ENCODE measurements at places on chromosomes 6 and 20.
A peak's percentile ranks its signal among the peaks of the same experiment; 100 is the strongest.

GRCh38 chr6:37357288-37357687 lies 3.5 kb downstream of the RNF8 start:
- DNase-seq: no peak

DNA sequence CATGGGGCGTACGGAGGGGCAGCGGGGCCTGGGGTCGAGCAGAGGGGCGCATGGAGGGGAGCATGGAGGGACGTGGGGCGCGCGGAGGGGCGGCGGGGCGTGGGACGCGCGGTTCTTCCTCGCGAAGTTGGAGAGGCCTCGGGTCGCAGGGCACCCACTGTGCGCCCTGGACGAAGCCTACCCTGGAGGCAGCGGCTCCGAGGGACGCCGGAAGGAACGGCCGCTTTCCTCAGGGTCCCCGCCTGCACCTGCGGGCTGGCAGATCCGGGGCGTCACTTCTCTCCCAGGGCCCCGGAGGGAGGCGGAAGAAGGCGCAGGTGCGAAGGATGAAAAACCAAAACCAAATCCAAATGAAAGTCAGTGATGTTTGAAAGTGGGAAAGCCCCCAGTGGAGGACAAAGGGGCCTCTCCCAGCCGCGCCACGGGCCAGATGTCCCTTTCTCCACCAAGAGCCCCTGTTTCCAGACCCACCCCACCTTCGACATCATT lies 142.1 kb upstream of the PDE10A start:
- no peak for DNase-seq

DNA sequence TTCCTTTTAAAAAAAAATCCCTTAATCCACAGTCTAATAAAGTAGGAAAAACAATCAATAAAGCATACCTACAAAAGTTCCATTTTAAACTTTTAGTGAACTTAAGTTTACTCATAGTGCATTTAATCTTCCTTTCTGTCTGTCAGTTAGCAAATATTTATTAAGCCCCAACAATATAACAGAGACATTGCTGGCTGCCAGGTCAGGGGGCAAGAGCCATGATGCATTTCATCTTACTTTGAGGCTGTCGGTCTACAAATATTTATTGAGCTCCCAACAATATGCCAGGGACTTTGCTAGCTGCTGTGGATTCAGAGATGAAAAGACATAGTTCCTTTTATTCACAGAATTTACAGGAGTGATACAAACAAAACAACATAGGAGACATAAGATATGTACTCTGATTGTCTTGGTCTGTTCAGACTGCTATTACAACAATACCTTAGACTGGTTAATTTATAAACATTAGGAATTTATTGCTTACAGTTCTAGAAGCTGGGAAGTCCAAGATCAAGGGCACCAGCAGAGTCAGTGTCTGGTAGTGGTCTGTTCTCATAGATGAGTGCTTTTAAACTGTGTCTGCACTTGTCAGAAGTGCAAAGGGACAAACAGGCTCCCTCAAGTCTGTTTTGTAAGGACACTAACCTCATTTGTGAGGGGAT lies 118.6 kb downstream of the PLCB1 start:
- no peak for DNase-seq

DNA sequence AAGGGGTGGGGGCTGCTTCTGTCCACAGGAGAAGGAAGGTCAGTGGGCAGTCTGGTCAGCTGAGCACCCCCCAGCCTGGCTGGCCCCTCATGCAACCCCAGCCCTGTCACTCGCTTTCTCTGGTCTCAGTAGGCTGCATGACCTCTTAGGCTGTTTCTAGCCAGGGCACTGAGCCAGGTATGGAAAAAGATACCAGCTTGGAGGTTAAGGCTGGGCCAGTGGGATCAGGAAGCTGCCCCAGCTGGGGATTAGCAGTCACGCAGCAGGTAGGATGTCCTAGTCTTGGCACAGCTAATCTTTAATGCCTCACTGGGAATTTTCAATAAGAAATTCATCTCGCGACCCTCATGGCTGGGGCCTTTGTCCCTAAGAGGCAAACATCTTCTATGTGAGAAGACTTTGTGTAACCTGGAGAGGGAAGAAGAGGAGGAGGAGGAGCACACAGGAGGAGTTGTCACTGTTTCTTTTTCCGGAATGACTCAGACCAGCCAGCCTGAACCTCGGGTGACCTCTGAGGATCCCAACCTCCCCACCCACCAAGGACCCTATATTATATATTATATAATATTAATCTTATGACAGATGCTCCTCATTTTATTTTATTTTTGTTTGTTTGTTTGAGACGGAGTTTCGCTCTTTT lies 2.4 kb upstream of the BPIFA2 start:
- no peak for DNase-seq

GRCh38 chr6:24183584-24183983 lies 57.6 kb downstream of the NRSN1 start:
- DNase-seq: no peak

DNA sequence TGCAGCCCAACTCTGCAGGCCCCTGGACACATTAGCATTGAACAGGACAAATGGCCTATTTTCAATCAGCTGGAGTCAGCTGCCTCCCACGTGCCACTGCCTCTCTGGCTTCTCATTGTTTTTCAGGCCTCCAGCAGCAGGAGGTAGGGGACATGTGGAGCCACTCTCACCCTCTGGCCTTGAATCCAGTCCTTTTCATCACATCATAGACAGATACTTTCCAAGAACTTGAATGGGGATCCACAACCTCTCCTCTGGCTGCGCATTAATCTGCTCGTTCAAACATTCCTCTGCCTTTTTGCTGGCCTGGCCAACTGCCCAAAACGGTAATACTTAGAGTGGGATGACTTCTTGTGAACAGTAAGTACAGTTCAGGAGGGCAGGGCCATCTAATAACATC lies 592.3 kb downstream of the PKHD1 start:
- no peak for DNase-seq

GRCh38 chr6:32794510-32794909 lies 22.3 kb downstream of the HLA-DOB start:
- no peak for DNase-seq

GRCh38 chr6:14274546-14275492 lies 157.2 kb downstream of the CD83 start:
- DNase-seq: no peak

- no peak for DNase-seq
Observed at GRCh38 chr6:20334334-20334733, 67.3 kb upstream of the E2F3 start.

- DNase-seq: no peak
Observed at GRCh38 chr20:12019715-12020114, 102.0 kb downstream of the BTBD3 start.

- DNase-seq: peak; percentile 73
Observed at GRCh38 chr6:26576929-26577719, 19.6 kb upstream of the ABT1 start.

DNA sequence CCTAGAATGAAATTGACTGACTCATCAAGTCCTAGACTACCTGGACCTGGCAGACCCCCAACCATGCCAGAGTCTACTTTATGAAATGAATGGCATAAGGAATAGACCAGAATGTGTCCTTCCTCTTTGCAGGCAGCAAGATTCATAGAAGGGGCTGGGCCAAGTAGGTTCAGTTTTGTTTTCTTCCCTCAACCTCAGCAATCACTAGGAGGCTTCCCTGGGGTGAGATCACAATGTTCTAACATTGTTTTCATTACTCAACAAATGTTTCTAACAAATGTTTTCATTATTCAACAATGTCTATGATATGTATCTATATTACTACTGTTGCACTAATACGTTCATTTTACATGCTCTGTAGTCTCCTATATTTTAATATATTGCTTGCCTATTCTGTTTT lies 8.4 kb upstream of the FAM162B start:
- DNase-seq: no peak

GRCh38 chr6:12182676-12183075 lies 107.5 kb upstream of the EDN1 start:
- DNase-seq: no peak

GRCh38 chr6:36769676-36770499 lies 69.4 kb downstream of the CPNE5 start:
- no peak for DNase-seq

- no peak for DNase-seq
Observed at GRCh38 chr6:165218829-165219228, 90.6 kb downstream of the C6orf118 start.

- no peak for DNase-seq
Observed at GRCh38 chr6:33128318-33128717, 52.5 kb downstream of the HLA-DPB1 start.

DNA sequence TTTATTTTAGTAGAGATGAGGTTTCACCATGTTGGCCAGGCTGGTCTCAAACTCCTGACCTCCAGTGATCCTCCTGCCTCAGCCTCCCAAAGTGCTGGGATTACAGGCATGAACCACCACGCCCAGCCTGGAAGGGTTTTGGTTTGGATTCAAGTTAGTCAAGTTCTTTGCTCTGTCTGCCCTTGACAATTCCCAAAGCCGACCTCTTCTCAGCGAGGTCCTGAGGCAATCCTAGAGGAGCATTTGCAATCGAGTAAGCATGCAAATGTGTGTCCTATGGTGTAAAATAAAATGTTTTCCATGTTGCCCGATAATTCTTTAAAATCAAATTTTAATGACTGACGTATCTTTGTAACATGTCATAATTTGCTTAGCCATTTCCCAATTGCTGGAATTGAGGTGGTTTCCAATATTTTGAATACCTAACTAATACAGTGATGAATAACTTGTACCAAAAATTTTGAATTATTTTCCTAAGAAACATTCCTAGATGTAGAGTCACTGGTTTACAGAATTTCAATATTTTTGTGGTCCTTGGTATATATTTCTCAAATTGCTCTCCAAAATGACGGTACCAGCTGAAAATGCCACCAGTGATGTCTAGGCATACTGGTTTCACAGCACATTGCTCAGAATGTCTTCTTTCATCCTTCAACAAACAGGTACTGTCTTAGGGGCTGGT lies 38.7 kb downstream of the GTF2H5 start:
- DNase-seq: no peak

- peak; percentile 9 for DNase-seq
Observed at GRCh38 chr6:156175971-156176421, 601.2 kb upstream of the ARID1B start.

- no peak for DNase-seq
Observed at GRCh38 chr20:5146099-5146668, 19.4 kb downstream of the CDS2 start.

DNA sequence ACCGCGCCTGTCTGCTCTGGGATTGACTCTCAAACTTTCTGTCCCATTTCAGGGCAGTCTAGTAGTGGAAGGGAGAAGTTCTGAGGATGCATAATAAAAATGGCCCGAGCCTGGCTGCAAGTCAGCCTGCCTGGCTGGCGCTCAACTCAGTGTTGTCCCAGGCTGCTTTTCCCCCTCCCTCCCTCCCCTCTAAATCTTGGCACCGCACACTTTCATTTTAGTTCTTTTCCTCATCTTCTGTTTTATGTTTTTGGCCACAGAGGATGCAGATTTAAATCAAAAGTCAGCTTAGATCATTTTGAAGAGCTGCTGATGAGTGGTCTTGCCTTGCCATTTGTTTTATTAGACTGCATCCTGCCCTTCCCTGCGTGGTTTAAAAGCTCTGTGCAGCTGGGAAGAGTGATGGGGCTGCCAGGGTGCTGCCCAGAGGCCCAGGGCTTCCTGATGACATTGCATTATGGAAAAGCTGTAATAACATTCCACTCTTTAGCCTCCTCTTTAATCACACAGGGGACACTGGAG lies 6.5 kb upstream of the UQCC2 start:
- DNase-seq: no peak
